Activated naive CD4-positive, alpha-beta T cell treated with anti-CD3 and anti-CD28 coated beads for 36 hours (primary cell): ENCODE measurements at places on chromosomes 11 and 22.

DNA sequence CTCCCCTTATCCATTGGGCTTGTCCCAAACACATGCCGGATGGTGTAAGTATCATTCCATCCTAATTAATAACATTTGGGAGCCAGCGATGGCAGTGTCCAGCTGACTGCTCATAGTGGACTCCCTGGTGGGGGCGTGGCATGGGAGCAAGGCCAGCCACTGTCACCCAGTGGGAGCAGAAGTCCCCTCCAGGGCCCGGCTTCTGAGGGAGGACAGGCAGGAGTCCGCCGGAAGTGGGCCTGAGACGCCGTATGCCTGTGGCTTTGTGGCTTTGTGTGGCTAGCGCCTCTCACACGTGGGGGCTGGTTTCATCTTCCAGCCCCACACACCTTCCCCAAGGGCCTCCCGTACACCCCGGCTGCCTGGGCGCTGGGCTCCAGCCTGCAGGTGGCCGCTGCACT is 124.5 kb downstream of the KCNQ1 start:
- DNase-seq: no peak

GRCh38 chr22:32341122-32341740 is 16.4 kb upstream of the RFPL3 start:
- no peak for DNase-seq

GRCh38 chr11:66720223-66720898 is 8.7 kb downstream of the SPTBN2 start:
- DNase-seq: peak; percentile 72

- no peak for DNase-seq
These were observed 180.9 kb upstream of the ZBED5 start for GRCh38 chr11:11038782-11039181.
